ENCODE measurements at places on chromosomes 13 and 19. TPM values are rescaled to one million over a fixed set of nuclear protein-coding genes. Genes with fewer than 3 reads are reported as not detected.

DNA sequence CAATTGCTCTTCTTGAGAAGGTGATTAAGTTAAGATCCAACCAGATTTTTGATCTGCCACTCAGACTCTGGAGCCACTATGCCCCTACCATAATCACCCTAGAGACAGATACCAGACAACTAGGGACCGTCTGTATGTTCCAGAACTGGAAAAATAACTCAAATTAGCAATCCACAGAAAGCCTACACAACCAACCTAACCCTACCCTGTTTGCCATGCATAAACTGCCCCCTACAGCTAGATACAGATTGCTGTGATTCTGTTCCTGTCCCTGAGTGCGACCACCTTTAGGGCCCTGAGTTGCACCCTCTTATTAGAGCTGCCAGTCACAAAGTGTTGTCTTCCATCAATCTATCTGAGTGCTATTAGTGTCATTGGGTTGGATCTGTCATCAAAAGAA, 929.8 kb upstream of the SLITRK1 start:
- DNase-seq: no peak

GRCh38 chr13:20099319-20099718, 61.5 kb downstream of the GJA3 start:
- DNase-seq: no peak

DNA sequence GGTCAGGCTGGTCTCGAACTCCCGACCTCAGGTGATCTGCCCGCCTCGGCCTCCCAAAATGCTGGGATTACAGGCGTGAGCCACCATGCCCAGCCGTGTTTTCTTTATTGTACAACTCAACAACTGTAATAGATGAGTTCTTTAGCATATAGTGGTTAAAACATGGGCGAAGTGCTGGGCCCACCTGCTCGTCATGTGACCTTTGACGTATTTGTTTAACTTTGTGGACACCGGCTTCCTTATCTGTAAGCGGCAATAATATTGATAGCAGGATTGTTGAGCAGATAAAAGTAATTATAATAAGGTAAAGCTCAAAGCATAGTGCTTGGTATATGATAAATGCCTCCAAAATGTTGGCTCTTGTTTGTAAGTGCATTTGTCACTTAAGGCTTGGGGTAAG, 460.3 kb downstream of the KLF12 start:
- DNase-seq: no peak

GRCh38 chr19:38792250-38793111, 3.5 kb downstream of the LGALS7B start:
- no peak for DNase-seq

- DNase-seq: no peak
Measured at GRCh38 chr13:43664700-43665191, 122.0 kb downstream of the ENOX1 start.

- DNase-seq: no peak
Measured at GRCh38 chr19:29371251-29372090, 154.3 kb upstream of the VSTM2B start.

DNA sequence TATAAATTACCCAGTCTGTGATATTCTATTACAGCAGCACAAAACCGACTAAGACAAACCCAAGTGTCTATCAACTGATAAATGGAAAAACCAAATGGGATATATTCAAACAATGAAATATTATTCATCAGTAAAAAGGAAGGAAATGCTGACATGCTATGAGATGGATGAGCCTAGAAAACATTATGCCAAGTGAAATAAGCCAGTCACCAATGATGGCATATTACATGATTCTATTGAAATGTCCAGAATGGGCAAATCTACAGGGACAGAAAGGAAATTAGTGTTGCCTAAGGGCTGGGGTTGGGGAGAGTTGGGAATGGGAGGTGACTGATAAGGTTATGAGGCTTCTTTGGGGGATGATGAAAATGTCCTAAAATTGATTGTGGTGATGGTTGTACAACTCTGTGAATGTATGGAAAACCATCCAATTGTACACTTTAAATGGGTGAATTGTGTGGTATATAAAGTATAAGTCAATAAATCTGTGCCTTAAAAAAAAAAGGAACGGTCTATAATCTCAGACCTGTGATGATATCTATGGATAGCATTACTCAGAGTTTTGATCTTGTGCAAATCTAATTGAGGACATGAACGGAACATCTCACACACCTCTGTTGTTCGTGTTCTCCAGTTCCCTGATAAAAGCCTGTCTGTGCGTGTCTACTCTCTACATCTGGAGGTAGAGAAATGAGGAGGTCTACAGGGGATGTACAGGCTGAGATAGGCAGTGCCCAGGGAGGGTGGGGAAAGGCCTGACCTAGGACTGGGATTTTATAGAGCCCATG, 49.0 kb downstream of the TNFRSF19 start:
- no peak for DNase-seq

- DNase-seq: no peak
Measured at GRCh38 chr19:17626456-17627015, 61.6 kb downstream of the UNC13A start.

DNA sequence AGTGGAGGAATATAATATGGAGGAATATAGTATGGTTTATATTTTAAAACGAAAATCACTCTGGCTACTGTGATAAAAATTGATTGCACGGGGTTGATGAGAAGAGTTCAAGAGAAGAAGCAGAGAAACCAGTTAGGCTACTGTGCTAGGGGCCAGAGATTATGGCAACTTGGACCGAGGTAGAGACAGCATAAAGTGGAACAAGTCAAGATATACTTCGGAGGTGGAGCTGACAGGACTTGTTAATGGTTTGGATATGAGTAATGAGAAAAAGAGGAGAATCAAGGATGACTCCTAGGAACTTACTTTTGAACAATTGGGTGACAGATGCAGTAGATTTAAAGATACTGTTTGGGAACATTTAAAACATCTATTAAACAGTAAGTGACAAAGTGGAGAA, 6.6 kb upstream of the WDFY2 start:
- DNase-seq: no peak

- DNase-seq: no peak
Measured at GRCh38 chr13:31686670-31687425, 52.5 kb upstream of the RXFP2 start.

Gene CLDND2
- total RNA-seq: not detected

Gene ZNF615
- total RNA-seq: 11.7 TPM

Gene PROZ
- not detected for total RNA-seq

Gene OR7D2
- not detected for total RNA-seq

Gene THSD1
- total RNA-seq: 27.4 TPM

Gene TMIGD2
- total RNA-seq: not detected
